Stimulated activated naive B cell treated with anti-CD40 and anti-IgM and Interleukin-4, amounts not matched to agents 10 μg/mL and 1 μg/mL and 100 μg/mL, for 72 hours (primary cell): ENCODE measurements at places on chromosomes 7 and 10.

GRCh38 chr7:80151274-80151665, 16.6 kb downstream of the GNAI1 start:
- DNase-seq: no peak

GRCh38 chr10:21022821-21023220, 125.7 kb upstream of the NEBL start:
- no peak for DNase-seq

- DNase-seq: peak; percentile 1
Observed at GRCh38 chr10:96840841-96841518, 8.9 kb downstream of the LCOR start.

- DNase-seq: no peak
Observed at GRCh38 chr7:68014031-68014736, 1017.6 kb downstream of the TYW1 start.

- no peak for DNase-seq
Observed at GRCh38 chr7:108590606-108591005, 20.9 kb downstream of the DNAJB9 start.

DNA sequence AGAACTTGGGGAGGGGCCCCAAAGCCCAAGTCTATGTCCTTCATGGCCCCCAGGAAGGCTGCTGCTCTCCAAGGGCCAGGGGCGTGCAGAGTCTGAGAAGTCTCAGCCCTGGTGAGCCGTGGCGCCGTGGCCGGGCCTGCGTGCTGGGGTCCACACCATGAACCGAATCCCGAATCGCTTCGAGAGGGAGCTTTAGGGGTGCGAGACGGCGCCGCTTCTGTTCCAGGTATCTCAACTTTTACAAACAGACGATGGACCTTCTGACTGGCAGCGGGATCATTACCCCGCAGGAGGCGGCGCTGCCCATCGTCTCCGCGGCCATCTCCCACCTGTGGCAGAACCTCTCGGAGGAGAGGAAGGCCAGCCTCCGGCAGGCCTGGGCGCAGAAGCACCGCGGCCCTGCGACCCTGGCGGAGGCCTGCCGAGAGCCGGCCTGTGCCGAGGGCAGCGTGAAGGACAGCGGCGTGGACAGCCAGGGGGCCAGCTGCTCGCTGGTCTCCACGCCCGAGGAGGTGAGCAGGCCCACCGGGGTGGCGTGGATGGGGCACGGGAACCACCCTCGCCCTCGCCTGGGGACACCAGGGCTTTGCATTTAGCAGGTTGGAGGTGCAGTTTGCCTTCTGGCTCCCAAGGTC, 12.7 kb downstream of the STRA8 start:
- no peak for DNase-seq
